Stimulated activated CD4-positive, alpha-beta T cell treated with anti-CD3 and anti-CD28 coated beads, Interleukin-15, amount 100 ng/mL, for 48 hours (primary cell): ENCODE measurements at places on chromosomes 12 and 14.

- DNase-seq = no peak
These were observed 52.6 kb downstream of the SLCO1B3 start for GRCh38 chr12:20863056-20863455.

- DNase-seq = no peak
These were observed 14.4 kb downstream of the PLEKHG7 start for GRCh38 chr12:92717202-92717601.

GRCh38 chr12:47097276-47097896 lies 17.6 kb upstream of the AMIGO2 start:
- no peak for DNase-seq

DNA sequence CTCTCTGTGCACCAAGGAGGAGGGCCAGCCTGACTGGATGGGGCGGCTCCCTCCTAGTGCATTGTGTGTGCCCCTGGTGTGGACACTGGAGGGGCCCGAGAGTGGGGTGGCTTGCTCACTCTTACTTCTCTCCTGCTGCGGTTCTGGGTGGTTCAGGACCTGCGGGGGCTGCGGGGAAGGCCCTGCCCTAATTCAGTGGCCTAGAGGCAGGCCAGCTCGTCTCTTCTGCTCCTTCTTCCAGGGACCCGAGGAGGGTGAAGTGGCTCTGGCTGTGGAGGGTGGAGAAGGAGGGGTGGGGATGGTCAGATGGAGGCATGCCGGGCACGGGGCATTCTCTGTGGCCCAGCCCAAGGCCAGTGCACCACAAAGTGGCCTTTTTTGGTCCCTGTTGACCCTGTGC lies 87.1 kb downstream of the BEGAIN start:
- DNase-seq = no peak

GRCh38 chr14:78170203-78170602 lies at the start of gene NRXN3:
NRXN3 (plus strand) TSS chr14:78170373; CDS start chr14:78243094, 72,721 bp downstream.
- DNase-seq = no peak

GRCh38 chr12:4663971-4664505 lies 15.1 kb downstream of the NDUFA9 start:
- DNase-seq = no peak

DNA sequence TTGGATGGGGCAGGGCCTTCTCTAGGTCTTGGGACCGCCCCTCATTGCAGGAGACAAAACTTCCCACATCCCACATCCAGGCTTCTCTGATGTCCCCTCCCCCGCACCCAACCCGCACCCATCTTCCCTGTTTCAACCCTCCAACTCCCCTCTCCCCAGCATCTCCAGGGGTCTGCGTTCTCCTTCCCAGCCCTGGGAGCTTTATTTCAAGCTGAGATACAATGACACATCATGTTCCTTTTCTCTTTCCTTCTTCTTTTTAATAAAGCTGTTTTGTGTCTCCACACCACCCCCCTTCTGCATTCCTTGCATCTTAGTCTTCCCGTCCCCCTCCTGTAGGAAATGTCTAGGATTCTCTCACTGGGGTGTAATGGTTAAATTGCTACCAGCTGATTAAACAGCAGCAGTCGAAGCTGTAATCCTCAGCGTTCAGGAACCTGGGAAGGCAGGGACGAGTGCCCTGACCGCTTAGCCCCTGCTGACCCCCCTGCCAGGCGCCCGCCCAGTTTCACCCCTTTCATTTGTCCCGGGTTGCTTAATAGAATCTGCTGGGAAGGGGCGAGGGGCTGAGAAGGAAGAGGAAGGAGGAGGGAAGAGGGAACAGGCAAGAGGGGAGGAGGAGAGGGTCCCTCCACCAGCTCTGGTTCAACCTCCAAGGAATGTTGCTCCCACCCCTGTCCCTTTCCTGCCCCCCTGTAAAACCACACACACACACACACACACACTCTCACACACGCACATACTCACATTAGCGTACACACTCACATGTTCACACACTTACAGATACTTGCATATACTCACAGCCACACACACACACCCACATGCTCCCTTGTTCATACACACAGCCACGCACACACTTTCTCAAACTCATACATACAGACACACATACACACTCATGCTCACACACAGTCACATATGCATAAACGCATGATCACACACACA lies 104.5 kb upstream of the MED13L start:
- no peak for DNase-seq

GRCh38 chr12:95730457-95730856 lies 60.1 kb downstream of the NTN4 start:
- DNase-seq = no peak

DNA sequence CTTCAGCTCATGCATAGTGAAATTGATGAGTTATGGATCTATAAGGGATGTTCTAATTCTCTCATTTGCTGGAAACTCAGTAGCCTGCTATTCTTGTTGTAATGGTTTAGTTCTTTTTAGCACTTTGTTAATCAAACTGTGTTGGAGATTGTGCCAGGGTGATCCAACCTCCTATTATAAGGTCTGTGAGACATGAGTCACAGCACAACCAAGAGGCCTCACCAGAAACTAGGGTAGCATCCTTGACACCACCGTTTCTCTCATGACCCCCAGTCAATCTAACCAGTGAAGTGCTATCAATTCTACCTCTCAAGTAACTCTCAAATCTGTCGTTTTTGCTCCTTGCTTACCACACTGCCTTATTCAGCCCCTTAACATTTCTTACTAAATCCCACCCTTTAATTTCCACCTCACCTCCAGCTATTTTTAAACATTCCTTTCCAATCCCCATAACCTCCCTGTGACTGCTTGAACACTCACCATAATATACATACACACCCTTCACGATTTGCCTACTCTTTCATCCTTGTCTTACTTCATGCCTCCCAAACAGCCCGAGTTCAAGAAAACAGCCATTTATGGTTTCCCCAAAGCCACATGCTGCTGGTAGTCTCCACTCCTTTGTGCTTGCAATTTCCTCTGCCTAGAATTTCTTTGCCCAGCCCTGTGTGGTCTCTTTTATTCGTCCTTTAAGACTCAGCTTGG lies 53.9 kb upstream of the NUDT4 start:
- no peak for DNase-seq

DNA sequence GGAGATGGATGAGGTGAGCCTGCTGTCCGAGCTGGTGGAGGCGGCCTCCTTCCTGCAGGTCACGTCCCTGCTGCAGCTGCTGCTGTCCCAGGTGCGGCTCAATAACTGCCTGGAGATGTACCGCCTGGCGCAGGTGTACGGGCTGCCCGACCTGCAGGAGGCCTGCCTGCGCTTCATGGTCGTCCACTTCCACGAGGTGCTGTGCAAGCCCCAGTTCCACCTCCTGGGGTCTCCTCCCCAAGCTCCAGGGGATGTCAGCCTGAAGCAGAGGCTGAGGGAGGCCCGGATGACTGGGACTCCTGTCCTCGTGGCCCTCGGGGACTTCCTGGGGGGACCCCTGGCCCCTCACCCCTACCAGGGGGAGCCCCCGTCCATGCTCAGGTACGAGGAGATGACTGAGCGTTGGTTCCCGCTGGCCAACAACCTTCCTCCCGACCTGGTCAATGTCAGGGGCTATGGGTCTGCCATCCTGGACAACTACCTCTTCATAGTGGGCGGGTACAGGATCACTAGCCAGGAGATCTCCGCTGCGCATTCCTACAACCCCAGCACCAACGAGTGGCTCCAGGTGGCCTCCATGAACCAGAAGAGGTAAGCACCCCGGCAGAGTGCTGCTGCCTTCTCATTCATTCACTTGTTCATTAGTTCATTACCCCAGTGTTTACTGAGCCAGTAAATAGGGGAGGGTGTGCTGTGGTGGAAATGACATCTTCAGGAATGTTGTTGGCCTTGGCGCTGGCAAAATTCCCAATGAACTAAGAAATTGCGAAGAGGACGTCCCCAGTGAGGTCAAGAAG lies 774 bp upstream of the MANSC4 start:
- no peak for DNase-seq

- DNase-seq = no peak
These were observed 7.6 kb upstream of the PRPF40B start for GRCh38 chr12:49615725-49616124.

GRCh38 chr12:59298296-59298695 lies 297.5 kb upstream of the SLC16A7 start:
- no peak for DNase-seq

DNA sequence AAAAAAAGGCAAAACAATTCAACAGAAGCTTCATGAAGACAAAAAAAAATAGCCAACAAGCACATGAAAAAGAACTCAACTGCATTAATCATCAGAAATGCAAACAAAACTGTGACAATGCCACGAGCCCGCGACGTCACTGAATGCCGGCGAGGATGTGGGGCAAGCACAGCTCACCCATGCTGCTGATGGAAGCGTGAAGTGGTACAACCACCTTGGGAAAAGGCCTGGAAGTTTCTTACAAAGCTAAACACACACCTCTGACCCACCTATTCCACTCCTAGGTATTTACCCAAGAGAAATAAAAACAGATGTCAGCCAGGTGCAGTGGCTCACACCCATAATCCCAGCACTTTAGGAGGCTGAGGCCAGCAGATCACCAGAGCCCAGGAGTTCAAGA lies 10.5 kb downstream of the BTBD6 start:
- DNase-seq = no peak

DNA sequence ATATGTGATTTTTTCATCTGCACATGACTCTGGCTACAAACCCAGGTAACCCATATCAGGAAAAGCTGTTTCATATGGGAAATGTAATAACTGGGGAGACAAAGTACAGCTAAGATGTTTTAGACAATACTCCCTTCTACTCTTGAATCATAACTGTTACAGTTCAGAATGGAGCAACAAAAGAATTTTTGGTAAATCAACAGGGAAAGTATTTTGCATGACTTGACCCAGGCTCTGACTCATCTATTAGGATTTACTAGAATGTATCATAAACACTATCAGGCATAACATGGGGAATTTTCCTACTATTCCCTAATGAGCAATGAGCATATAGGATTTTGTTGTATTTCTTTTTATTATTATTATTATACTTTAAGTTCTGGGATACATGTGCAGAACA lies 553.0 kb downstream of the SLC16A7 start:
- DNase-seq = no peak

- DNase-seq = no peak
These were observed 56.2 kb downstream of the DUSP16 start for GRCh38 chr12:12506496-12506890.

GRCh38 chr12:59398164-59398563 lies 197.7 kb upstream of the SLC16A7 start:
- DNase-seq = no peak

GRCh38 chr14:105136401-105137322 lies 31.9 kb downstream of the JAG2 start:
- DNase-seq = no peak

GRCh38 chr12:116148844-116149243 lies 128.6 kb downstream of the MED13L start:
- DNase-seq = no peak

DNA sequence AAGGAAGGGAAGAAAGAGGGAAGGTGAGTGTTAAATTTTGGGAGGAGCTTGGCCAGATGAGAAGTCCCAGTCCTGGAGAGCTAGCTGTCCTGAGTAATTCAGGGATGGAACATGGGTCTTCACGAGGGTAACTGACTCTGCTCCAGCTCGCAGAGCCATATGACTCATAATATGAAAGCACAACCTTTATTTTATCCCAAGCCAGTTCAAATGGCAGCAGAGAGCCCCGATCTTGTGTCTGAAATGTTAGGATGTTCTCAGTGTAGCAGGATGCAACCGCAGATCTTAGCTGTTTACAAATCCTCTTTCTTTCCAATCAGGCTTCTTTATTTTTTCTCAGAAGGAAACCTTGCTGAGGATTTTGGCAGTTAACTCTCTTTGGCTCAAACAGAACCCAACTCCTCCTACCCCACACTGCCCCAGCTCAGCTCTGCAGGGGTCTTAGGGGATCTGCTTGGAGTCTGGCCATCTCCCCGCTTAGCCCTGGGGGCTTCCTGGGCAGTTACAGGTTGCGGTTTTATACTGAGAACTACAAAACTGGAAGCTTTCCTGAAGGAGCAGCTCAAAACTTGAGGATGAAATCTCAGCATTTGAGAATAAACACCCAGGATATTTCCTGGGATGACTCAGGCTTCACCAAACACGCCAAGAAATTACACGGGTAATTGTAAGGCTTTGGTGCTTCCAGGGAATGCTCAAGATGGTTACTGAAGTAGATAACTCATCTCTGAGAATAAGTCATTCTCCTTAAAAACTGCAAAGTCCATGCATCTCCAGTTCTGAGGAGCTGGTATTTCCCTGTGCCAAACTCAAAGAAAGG lies 92.5 kb downstream of the VCPKMT start:
- no peak for DNase-seq

GRCh38 chr12:53034459-53034858 lies 15.4 kb upstream of the TNS2 start:
- DNase-seq = no peak

GRCh38 chr12:98471085-98471484 lies 44.3 kb upstream of the TMPO start:
- DNase-seq = no peak

GRCh38 chr12:104329707-104330532 lies 26.4 kb downstream of the EID3 start:
- no peak for DNase-seq

DNA sequence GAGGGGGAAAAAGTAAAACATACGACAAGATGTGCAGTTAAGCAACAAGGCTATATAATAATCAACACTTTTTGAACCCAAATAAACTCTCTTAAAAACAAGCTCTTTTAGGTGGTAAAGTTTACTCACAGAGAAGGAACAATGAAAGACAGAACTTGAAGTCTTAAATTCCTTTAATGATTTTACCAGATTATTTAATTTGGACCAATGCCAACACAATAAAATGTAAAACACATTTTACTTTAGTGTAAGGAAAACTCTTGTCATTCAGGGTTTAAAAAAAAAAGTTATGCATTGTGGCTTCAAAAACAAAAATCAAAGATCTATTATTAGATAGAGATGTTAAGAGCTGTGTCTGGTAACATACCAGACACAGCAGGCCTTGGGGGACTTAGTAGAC lies 13.1 kb downstream of the TSPAN8 start:
- DNase-seq = no peak

- no peak for DNase-seq
These were observed 71.8 kb downstream of the NINJ2 start for GRCh38 chr12:591167-592023.

GRCh38 chr12:75020068-75020557 lies 189.5 kb downstream of the KCNC2 start:
- DNase-seq = no peak

DNA sequence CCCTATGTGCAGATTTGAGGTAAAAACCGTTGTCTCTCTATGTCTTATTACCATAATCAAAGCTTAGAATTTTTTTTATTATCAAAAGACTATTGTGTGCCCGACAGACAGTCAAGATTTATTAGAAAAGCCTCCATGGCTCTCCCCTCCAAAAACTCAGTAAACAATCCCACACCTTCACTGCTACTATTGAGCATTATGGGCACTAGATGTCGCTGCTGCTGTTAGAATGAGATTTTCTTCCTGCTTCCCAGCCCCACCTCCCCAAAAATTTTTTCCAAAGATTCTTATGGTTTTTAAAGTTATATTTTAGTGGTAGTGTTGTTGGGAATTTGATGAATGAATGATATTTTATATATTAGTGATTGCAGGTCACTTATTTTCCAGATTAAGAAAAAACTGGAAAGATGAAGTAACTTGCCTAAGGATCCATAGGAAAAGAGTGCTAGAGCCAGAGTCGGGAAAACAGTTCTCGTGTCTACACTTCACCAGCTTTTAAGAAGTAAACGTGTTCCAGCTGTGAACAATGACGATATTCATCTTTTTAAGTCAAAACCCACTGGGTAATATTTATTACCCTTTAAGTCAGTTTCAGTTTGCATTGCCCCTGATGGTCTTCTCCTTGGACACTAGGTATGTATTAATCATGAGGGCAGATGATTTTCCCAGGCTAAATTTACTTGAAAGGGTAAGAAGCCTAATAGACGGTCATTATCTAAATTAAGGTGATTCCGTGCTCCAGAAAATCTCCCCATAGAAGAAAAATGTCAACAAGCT lies 12.2 kb upstream of the FOXG1 start:
- DNase-seq = no peak

- DNase-seq = no peak
These were observed 189.9 kb downstream of the KTN1 start for GRCh38 chr14:55769877-55770276.
